ENCODE measurements at places on chromosomes 3 and 15.

- DNase-seq: no peak
Measured at GRCh38 chr3:22982981-22983587, 220.0 kb upstream of the UBE2E2 start.

- no peak for DNase-seq
Measured at GRCh38 chr3:25469558-25469957, 41.5 kb downstream of the RARB start.

DNA sequence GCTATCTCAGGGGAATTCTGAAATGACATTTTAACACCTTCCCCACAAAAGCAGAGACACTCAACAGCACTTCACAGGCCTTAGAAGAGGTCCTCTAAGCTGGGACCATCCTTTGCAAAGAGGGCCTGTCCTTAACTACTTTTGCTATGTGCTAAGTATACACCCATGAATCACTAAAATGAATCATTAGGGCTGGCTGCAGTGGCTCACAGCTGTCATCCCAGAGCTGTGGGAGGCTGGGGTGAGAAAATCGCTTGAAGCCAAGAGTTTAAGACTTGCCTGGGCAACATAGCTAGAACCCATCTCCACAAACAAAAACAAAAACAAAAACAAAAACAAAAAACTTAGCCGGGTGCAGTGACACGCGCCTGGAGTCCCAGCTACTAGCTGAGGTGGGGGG lies 53.9 kb upstream of the MELTF start:
- DNase-seq: no peak

GRCh38 chr3:41792806-41793205 lies 169.1 kb downstream of the ULK4 start:
- DNase-seq: no peak

DNA sequence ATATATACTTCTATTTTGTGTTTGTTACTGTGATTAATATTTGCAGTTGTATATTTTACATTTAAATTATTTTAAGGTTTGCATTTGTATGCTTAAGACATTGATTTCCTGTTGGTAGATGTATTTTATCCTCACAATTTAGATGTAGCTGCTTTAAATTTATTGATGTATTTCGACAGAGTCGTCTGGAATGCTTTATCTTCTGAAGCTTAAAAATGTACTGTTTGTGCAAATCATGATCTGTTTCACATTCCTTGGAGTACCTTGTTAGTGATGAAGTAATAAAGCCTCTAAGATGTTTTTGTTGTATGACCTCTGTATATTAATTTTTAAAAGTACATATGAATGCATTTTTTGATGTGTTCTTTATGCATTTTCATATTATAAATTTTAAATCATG lies 1.9 kb downstream of the CHD2 start:
- no peak for DNase-seq

Data from CD4-positive, alpha-beta T cell treated with Interleukin-4 for 1 hour (primary cell).